Activated T-helper 1 cell treated with anti-CD3 and anti-CD28 coated beads, Interleukin-12 subunit alpha, Interleukin-12 subunit beta, Interleukin-2, Interleukin-4 antibody, amounts not matched to agents 30 ng/mL and 10 ng/mL and 1 ng/mL, durations not matched to agents 14 hours and 24 hours and 36 hours (primary cell): ENCODE measurements at places on chromosomes 1 and 21.

DNA sequence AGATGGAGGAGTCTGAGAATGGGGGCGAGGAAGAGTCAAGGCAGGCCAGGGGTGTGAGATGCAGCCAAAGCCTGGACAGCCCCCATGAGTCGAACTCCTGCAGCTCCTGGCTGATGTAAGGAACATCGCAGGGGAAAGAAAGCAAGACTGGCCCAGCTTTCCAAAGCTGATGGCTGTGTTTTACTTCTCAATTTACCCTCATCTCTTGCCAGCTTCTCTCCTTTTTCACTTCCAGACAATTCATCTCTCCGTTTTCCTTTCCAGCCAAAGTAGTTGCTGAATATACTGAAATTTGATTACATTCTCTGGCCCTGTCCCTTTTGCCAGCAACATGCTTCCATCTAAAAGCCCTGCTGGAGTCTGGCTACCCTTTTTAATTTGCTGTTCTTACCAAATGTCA lies 40.0 kb upstream of the UBE2U start:
- peaks cover 6% of the 10 kb centered on the region for H3K27me3 ChIP-seq
- no peak overlapping the region for H3K4me3 ChIP-seq
- H3K36me3 ChIP-seq = no peaks in the 10 kb centered on the region
- no peak overlapping the region for H3K27ac ChIP-seq

- H3K4me1 ChIP-seq = peaks cover 51% of the 10 kb centered on the region
- DNase-seq = peak; percentile 66
- H3K27me3 ChIP-seq = peaks cover 2% of the 10 kb centered on the region
Measured at GRCh38 chr21:45818904-45819285, 162.7 kb upstream of the COL6A1 start.

- no peaks in the 10 kb centered on the region for H3K4me1 ChIP-seq
- no peaks in the 10 kb centered on the region for H3K36me3 ChIP-seq
- DNase-seq = no peak
- H3K4me3 ChIP-seq = no peak overlapping the region
Measured at GRCh38 chr1:216032961-216033614, 390.2 kb downstream of the USH2A start.

DNA sequence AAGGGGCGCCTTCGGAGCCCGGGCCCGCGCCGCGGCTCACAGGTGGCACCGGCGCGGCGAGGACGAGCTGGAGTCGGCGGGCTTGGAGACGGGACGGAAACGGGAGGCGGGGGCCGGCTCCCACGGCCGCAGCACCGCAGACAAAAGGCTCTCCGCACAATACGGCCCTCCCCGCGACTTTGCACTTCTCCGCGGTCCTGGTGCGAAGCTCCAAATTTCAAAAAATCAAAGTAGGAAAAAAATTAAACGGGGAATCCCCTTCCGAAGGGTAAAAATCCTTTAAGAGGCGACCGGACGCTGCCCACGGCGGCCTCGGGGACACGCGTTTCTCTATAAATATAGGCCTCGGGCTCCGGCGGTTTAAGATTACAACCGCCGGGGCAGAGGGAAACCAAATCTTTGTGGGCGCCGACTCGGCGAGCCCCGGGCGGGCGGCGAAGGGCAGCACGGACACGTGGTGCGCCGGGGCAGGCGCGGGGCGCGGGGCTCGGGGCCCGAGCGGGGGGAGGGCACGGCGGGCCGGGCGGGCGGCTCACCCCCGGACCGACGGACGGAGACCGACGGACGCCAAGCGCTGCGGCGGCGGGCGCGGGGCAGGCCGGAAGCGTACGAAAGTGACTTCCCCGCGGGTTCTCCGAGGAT lies 453 bp downstream of the PABPC4 start:
- peaks cover 40% of the 10 kb centered on the region for H3K36me3 ChIP-seq
- H3K4me1 ChIP-seq = peaks cover 41% of the 10 kb centered on the region

- H3K27me3 ChIP-seq = no peaks in the 10 kb centered on the region
- H3K27ac ChIP-seq = no peak overlapping the region
- H3K4me1 ChIP-seq = peaks cover 29% of the 10 kb centered on the region
- H3K36me3 ChIP-seq = peaks cover 16% of the 10 kb centered on the region
Measured at GRCh38 chr1:183885142-183885735, 80.3 kb downstream of the RGL1 start.

- peaks cover 3% of the 10 kb centered on the region for H3K27me3 ChIP-seq
- no peaks in the 10 kb centered on the region for H3K36me3 ChIP-seq
- H3K4me3 ChIP-seq = no peak overlapping the region
Measured at GRCh38 chr1:114833421-114833820, 21.2 kb upstream of the SYCP1 start.

- H3K4me1 ChIP-seq = no peaks in the 10 kb centered on the region
- no peaks in the 10 kb centered on the region for H3K36me3 ChIP-seq
- DNase-seq = no peak
- H3K27me3 ChIP-seq = peaks cover 4% of the 10 kb centered on the region
- H3K27ac ChIP-seq = no peak overlapping the region
- H3K4me3 ChIP-seq = no peak overlapping the region
Measured at GRCh38 chr1:7299994-7300393, 471.1 kb upstream of the VAMP3 start.

DNA sequence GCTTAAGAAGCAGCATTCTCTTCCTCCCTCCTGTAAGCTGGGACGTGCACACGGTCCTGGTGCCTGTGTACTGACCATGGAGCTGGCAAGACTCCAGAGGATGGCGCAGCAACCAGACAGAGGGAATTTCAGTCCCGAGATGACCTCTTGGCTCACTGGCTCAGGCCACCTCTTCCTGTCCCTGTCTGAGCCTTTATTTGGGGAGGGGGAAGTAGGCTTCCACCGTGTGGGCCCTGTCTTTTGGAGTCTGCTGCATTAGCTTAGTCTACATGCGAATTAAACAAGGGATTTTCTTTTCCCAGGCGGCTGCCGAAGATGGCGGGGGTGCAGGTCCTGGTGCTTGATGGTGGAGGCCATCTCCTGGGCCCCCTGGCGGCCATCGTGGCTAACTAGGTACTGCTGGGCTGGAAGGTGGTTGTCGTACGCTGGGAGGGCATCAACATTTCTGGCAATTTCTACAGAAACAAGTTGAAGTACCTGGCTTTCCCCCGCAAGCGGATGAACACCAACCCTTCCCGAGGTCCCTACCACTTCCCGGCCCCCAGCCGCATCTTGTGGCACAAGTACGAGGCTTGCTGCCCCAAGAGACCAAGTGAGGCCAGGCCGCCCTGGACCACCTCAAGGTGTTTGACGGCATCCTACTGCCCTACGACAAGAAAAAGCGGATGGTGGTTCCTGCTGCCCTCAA lies 10.2 kb downstream of the IL24 start:
- H3K4me3 ChIP-seq = peak overlapping the region; percentile 66
- H3K27me3 ChIP-seq = peaks cover 3% of the 10 kb centered on the region
- peaks cover 58% of the 10 kb centered on the region for H3K36me3 ChIP-seq
- no peak overlapping the region for H3K27ac ChIP-seq
- H3K4me1 ChIP-seq = peaks cover 65% of the 10 kb centered on the region
- no peak for DNase-seq

DNA sequence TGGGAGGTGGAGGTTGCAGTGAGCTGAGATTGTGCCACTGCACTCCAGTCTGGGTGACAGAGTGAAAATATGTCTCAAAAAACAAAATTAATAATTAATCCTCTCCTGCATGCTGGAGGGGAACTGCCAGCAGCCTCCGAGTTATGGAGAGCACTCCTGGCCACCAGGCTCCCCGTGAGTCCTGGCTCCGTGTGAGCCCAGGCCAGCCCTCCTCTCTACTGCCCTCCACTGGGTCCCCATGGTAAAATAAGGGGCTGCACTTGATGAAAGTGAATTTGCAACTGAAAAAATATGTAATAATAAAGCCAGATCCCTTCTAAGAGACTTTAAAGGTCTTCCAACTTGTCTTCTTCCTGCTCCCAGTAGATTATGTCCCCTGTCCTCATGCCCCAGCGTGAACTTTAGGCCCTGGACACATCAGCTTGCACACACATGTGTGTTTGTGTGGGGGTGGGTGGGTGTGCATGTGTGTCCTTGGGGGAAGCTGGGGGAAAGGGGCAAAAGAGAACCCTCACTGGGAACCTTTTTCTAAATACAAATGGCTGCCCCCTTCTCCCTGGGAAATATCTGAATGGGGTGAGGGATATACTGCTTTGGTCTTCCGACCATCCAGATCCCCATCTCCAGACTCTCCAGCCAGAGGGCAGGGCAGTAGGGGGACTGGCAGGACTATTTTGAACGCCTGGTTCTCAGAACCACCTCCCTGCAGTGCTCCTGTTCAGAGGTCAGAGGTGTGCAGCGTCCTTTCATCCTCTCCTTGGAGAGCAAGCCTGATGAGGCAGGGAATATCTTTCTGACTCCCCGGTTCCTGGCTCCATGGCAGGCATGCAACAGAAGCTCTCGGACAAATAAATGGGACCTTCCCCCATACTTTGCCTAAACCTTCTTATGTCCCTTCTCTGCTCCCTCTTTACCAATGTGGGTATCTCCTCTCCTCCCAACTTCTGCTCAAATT lies 26.2 kb downstream of the NEK2 start:
- H3K36me3 ChIP-seq = no peaks in the 10 kb centered on the region
- H3K27me3 ChIP-seq = peaks cover 11% of the 10 kb centered on the region
- no peak overlapping the region for H3K4me3 ChIP-seq
- peaks cover 6% of the 10 kb centered on the region for H3K4me1 ChIP-seq
- DNase-seq = no peak

GRCh38 chr1:153400244-153400643 lies 9.4 kb upstream of the S100A8 start:
- H3K36me3 ChIP-seq = no peaks in the 10 kb centered on the region
- H3K27ac ChIP-seq = no peak overlapping the region
- peaks cover 14% of the 10 kb centered on the region for H3K27me3 ChIP-seq
- no peak for DNase-seq

GRCh38 chr1:198809247-198809646 lies 170.4 kb downstream of the PTPRC start:
- peaks cover 6% of the 10 kb centered on the region for H3K27me3 ChIP-seq
- no peak for DNase-seq
- no peaks in the 10 kb centered on the region for H3K4me1 ChIP-seq
- H3K36me3 ChIP-seq = peaks cover 26% of the 10 kb centered on the region
- no peak overlapping the region for H3K27ac ChIP-seq
- no peak overlapping the region for H3K4me3 ChIP-seq

DNA sequence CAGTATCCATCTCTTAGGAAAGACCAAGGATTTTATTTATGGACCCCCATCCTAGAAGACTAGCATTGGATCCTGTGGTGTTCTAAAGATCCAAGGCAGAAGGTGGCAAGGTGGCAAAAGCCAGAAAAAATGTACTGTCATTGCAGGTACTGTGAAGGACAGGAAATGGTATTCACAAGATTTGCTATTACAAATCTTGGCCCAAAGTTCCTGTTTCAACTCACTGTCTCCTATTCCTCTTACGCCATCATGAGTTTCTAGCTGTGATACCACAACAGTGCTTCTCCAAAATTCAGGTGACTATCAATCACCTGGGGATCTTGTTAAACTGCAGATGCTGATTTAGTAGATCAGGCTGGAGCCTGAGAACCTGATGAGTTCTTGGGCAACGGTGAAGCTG lies 21.4 kb downstream of the ACP6 start:
- peaks cover 33% of the 10 kb centered on the region for H3K36me3 ChIP-seq
- DNase-seq = no peak
- peaks cover 54% of the 10 kb centered on the region for H3K4me1 ChIP-seq

- H3K4me3 ChIP-seq = no peak overlapping the region
- no peaks in the 10 kb centered on the region for H3K27me3 ChIP-seq
- H3K27ac ChIP-seq = no peak overlapping the region
- H3K36me3 ChIP-seq = peaks cover 21% of the 10 kb centered on the region
- H3K4me1 ChIP-seq = peaks cover 31% of the 10 kb centered on the region
- DNase-seq = peak; percentile 93
Measured at GRCh38 chr1:154974808-154975408, 427 bp downstream of the CKS1B start.

- no peak for DNase-seq
- H3K36me3 ChIP-seq = no peaks in the 10 kb centered on the region
- no peak overlapping the region for H3K4me3 ChIP-seq
- no peak overlapping the region for H3K27ac ChIP-seq
- peaks cover 1% of the 10 kb centered on the region for H3K27me3 ChIP-seq
Measured at GRCh38 chr1:99438656-99439230, 174.5 kb downstream of the PLPPR4 start.

GRCh38 chr1:32073299-32074229 lies 825 bp downstream of the TMEM39B start:
- peaks cover 46% of the 10 kb centered on the region for H3K4me1 ChIP-seq
- H3K4me3 ChIP-seq = peak overlapping the region; percentile 92
- peaks cover 15% of the 10 kb centered on the region for H3K36me3 ChIP-seq
- peak overlapping the region; percentile 95 for H3K27ac ChIP-seq

DNA sequence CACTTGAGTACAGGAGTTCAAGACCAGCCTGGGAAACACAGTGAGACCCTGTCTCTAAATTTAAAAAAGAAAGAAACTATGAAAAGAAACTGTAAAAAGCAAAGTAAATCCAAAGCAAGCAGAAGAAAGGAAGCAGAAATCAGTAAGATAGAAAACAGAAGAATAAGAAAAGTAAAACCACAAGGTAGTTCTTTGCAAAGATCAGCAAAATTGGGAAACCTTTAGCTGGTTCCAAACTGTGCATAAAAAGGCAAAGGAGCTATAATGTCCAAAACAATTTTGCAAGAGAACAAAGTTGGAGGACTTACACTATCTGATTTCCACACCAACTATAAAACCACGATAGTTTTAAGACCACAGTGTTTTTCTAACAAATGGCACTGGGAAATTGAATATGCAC lies 218.8 kb downstream of the RPS6KC1 start:
- H3K4me1 ChIP-seq = peaks cover 6% of the 10 kb centered on the region
- H3K27me3 ChIP-seq = no peaks in the 10 kb centered on the region
- H3K36me3 ChIP-seq = peaks cover 9% of the 10 kb centered on the region
- no peak for DNase-seq
- no peak overlapping the region for H3K27ac ChIP-seq

- H3K27ac ChIP-seq = no peak overlapping the region
- H3K4me3 ChIP-seq = no peak overlapping the region
- H3K36me3 ChIP-seq = no peaks in the 10 kb centered on the region
- no peaks in the 10 kb centered on the region for H3K4me1 ChIP-seq
Measured at GRCh38 chr1:20380616-20381035, 90.0 kb downstream of the VWA5B1 start.
